ENCODE measurements at places on chromosomes 2 and 18. TPM values are rescaled to one million over a fixed set of nuclear protein-coding genes. Genes with fewer than 3 reads are reported as not detected.

UGT1A5 gene
- total RNA-seq, result 0.53 TPM

DYTN gene
- total RNA-seq, result not detected

SERPINB5 gene
- total RNA-seq, result 314 TPM

MOCOS gene
- 1.6 TPM for total RNA-seq

C1QL2 gene
- total RNA-seq, result not detected

GRB14 gene
- total RNA-seq, result 2.4 TPM

MAIP1 gene
- 25.7 TPM for total RNA-seq

IL36A gene
- total RNA-seq, result not detected
